ENCODE measurements at places on chromosomes 13 and 19.

- DNase-seq, result no peak
Observed at GRCh38 chr13:79121286-79121685, 284.8 kb downstream of the RBM26 start.

DNA sequence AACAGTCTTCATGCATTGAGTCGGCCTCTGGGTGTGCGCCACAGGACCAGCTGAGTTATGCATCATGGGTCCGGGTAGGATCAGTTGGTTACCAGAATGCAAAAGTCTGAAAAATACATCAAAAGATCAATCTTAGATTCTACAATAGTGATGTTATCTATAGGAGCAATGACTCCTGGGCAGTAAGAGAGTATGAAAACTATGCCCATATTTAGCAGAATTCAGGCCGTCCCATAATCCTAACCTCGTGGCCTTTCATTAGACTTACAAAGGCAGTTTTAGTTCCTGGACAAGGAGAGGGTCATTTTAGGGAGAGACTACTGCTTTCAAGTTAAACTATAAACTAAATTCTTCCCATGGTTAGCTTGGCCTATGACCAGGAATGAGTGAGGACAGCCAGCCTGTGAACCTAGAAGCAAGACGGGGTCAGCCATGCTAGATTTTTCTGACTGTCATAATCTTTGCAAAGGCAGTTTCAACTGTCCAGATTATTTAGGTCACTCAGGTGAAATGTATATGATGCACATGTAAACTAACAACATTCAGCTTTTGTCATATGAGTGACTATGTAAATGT, 11.8 kb upstream of the CDADC1 start:
- DNase-seq, result no peak

GRCh38 chr19:39833464-39834286, at the start of gene DYRK1B:
DYRK1B (minus strand) TSS chr19:39834162; CDS start chr19:39831867, 2,295 bp downstream.
- peak; percentile 90 for DNase-seq

GRCh38 chr13:42947925-42948324, 44.1 kb downstream of the EPSTI1 start:
- no peak for DNase-seq

- DNase-seq, result no peak
Observed at GRCh38 chr13:51258612-51259548, 36.7 kb downstream of the FAM124A start.

DNA sequence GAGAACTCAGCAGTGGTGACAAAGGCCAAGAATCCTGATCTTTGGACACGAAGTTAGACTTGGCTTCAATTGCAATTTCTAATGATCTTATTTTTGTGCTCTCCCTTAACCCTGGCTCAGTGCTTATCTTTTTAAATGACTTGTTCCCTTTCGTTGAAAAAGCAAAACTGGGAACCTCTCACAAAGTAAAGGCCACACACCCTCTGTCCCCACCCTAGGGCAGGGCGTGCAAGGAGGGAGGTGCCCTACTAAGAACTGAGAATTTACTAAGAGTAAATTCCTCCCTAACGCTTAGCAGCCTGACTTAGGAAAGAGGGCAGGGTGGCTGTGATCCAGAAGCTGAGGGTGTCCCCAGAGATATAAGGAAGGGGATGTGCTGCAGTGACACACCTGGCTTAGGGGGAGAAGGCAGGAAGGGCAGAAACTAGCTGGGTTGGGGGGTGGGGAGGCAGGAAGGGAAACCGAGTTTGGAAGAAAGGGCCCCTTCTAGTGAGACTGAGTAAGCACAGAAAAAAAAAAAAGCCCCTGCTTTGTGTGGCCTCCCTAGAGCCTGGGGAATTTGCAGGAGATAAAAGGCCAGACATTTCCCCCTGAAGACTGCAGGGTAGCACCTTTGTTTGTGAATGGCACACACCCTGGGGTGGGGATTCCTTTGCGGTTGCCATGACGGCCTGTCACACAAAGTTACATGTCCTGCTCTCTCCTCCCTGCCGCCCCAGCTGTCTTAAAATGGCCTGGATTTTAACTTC, 435.1 kb downstream of the EFNB2 start:
- no peak for DNase-seq

- DNase-seq, result no peak
Observed at GRCh38 chr19:33558151-33558550, 36.6 kb upstream of the PEPD start.

- no peak for DNase-seq
Observed at GRCh38 chr19:17160908-17161307, 54.2 kb upstream of the USE1 start.

DNA sequence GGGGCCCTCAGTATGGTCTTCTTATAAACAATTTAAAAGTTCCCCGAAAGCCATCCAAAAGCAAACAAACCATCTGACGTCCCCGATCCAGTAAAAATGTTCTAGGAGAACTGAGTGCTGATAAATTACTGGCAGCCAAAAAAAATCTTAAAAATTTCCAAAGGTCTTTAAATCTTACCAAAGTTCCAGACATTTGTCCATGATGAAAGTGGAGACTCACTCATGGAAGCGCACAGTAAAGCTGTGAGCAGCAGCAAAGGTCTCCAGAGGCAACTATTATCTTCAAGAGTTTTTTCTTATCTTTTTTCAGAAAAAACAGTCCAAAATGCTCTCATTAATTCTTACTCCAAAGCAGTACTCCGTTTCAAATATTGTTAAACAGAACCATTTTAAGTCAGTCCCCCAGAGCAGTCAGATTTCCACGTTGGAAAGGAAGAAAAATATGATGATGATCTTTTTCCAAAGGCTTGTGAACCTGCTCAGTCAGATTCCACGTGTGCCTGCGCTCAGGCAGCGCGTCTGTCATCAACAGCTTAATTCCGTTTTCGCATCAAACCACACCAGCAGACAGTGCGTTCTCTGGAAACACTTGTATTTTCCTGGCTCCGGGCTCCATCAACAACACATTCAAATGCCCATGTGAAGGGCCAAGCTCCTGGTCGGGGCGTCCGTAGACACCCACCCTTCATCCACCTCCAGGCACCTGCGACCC, 85.4 kb downstream of the COL4A1 start:
- no peak for DNase-seq

DNA sequence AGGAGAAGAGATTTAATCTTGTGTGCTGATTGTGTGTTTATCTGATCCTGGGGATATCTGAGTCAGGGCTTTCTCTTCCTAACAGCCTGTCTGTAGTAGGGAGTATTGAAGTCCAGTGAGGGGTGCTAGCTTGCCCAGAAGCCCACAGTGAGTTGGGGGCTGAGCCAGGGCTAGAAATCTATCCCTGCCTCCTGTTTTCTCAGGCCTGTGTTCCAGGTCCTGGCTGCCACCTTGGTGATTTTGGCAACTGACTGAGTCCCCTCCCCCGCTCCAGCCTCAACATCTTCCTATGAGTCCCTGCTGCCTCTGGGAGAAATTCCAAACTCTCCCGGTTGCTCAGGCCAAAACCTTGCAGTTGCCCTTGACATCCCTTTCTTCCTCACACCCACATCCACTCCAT, 7.7 kb upstream of the NOVA2 start:
- no peak for DNase-seq

DNA sequence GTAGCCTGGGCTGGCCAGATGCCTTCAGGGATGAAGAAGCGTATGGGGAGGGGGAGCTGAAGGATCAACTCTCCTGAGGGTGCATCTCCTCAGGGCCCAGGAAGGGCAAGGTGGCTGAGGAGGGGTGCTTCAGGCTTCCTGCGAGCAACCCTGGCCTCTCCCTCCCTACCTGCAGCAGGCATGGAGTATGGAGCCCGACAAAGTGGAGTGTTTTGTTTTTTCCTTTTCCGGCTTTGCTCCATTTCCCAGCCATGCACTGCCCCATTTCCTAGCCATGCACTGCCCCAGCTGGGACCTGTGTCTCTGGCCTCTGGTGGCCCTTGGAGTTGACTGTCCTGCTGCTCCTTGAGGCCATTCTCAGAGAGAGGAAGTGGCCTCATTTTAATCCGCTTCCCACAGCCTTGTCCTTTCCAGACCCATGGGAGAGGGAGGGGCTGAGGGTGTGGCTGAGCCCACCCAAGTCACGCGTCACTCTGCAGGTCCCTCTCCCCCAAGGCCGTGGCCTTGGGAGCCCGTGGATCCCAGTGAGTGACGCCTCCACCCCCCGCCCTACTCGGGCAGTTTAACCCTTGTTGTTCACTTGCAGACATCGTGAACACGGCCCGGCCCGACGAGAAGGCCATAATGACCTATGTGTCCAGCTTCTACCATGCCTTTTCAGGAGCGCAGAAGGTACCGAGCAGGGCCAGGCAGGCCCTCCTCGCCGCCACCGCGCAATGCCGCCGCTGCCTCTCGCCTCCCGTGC, 34.4 kb downstream of the CAPN12 start:
- DNase-seq, result no peak

- DNase-seq, result no peak
Observed at GRCh38 chr13:27793507-27794367, 1.5 kb downstream of the GSX1 start.

- no peak for DNase-seq
Observed at GRCh38 chr19:11284515-11284914, 11.4 kb upstream of the TSPAN16 start.

- no peak for DNase-seq
Observed at GRCh38 chr13:39913339-39913738, 257.9 kb downstream of the COG6 start.

GRCh38 chr19:7947939-7948338, 4.5 kb upstream of the TIMM44 start:
- DNase-seq, result no peak

DNA sequence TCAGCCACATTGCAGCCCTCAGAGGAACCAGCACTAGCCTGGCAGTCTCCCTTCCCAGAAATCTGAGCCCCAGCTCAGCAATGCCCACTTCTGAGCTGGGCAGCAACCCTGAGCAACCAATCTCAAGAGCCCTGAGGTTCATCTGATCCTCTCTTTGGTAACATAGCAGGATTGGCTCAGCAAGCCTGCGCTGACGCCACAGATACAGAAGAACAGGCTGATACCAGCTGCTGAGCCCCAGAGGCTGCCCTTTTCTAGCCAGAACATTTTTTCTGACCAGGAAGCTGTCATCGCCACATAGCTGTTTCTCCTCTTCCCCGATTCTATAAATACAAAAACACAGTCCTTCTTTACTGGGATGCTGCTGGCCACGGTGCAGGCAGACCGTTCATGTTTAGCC, 59.8 kb downstream of the TRPM4 start:
- DNase-seq, result no peak

DNA sequence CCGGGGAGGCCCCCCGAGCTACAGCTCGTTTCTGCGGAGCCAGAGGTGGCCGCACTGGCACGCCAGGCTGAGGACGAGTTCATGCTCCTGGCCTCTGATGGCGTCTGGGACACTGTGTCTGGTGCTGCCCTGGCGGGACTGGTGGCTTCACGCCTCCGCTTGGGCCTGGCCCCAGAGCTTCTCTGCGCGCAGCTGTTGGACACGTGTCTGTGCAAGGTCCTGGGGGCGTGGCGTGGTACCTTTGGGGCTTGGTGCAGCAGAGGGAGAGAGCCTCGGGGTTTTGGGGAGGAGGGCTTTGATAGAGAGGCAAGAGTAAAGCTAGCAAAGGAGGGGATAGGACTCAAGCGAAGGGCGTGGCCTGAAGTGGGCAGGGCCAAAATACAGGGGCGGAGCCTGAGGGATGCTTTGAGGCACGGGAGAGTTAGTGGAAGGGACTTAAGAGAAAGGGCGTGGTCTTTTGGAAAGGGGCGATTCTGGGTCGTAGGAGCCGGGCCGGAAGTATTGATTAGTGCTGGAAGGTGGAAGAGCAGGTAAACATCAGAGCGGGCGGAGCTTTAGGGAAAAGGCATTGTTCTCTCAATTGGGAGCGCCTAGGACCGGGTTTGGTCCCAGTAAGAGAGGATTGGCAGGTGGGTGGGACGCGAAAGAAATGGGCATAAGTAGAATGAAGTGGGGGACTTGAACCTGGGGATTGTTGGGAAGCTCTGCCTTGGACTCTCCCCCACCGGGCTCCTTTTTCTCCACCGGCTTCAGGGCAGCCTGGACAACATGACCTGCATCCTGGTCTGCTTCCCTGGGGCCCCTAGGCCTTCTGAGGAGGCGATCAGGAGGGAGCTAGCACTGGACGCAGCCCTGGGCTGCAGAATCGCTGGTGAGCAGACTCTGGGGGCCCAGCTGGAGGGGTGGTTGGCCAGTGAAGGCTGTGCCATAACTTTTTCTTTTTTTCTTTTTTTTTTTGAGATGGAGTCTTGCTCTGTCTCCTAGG, 1.2 kb downstream of the PPM1N start:
- DNase-seq, result no peak

- peak; percentile 49 for DNase-seq
Observed at GRCh38 chr19:3275583-3276340, 51.3 kb downstream of the CELF5 start.

GRCh38 chr13:74570834-74571233, 436.6 kb upstream of the KLF12 start:
- DNase-seq, result no peak

- no peak for DNase-seq
Observed at GRCh38 chr13:32045537-32045936, 14.0 kb downstream of the FRY start.

GRCh38 chr19:1167687-1168571, 6.1 kb downstream of the SBNO2 start:
- no peak for DNase-seq

DNA sequence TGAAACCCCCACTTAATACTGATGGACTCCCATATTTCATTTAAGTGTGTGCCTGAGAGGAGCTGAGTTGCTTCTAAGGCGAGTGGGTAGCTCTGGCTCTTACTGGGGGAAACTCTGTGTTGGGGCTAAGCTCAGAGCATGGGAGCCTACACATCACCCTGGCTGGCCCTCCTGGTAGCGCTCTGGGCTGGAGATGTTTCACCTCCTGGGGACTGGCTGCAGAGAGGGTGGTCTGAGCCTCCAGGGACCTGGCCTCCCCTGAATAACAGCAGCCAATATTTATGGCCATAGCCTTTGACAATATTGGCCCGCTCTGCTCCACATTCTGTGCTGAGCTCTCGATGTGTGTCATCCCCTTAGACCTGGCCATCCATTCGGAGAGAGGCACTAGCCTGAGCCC, 316.5 kb downstream of the ZNF536 start:
- no peak for DNase-seq

- DNase-seq, result no peak
Observed at GRCh38 chr19:49806620-49806959, 6.5 kb downstream of the FUZ start.

GRCh38 chr13:63190742-63191141, 1775.1 kb upstream of the PCDH20 start:
- DNase-seq, result no peak

DNA sequence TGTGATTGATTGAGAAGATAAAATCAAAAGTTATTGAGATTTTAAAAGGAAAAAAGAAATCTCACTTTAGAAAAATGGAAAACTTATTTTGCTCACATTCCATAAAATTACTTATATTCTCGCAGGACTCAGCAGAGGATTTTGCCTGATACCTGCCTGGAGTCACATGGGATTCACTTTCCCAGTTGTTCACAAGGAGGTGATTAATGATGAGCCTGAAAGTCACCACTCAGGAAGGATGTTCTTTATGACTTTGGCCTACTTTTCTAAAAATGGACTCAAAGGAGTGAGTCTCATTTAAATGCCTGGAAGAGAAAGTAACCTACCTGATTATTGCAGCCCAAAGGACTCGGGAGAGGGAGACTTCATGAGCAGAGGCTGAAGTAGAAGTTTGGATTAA, 34.5 kb upstream of the FAM216B start:
- DNase-seq, result no peak

DNA sequence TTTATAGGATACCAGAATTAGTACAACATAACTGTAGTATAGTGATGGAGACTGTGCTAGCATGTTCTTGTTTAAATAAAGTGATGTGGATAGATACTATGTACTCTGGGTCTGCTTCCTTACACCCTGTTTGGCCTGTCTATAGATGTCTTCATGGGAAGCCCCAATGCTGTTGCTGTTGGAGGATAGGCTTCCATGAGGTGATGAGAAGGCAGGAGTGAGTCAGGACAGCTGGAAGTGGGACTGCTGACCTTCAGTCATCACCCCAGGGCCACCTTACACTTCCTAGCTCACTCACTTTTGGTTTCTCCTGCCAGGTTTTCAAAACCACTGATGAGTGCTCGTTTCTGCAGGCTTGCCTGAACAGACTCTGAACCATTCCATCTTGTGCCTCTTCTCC, 4.2 kb downstream of the KCTD4 start:
- no peak for DNase-seq

All from activated B cell treated with CpG ODN at 0.5 μM for 24 hours (primary cell).